Dermis microvascular lymphatic vessel endothelial cell (primary cell): ENCODE measurements at places on chromosomes 1 and 21. TPM values are rescaled to one million over a fixed set of nuclear protein-coding genes. Genes with fewer than 3 reads are reported as not detected.

The OLIG1 gene
- not detected in 2 replicates for total RNA-seq

The SAMSN1 gene
- total RNA-seq = 0.13 and 0.26 TPM in 2 replicates

- no peak for DNase-seq
These were observed 67.7 kb upstream of the RAB4A start for GRCh38 chr1:229203030-229203751.

GRCh38 chr1:211377539-211378450 lies 51.2 kb downstream of the TRAF5 start:
- DNase-seq = no peak

- DNase-seq = no peak
These were observed 89.3 kb upstream of the EDEM3 start for GRCh38 chr1:184843732-184844495.

DNA sequence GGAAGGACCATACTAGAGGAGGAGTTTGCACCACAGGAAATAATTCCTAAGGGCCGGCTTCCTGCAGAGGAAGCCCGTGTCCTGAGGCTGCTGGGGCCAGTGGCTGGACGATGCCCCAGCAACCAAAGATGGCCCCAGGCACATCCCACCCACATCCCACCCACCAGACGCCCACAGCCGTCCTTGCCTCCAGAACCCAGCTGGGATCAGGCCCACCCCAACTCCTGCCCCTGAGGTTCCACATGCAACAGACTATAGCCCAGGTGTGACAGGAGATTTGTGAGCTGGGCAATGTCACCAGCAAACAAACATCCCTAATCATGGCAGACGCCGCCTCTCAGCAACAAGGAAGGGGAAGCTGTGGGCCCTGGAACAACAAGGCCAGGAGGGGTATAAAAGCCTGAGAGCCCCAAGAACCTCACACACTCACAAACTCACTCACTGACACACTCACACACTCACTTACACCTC lies at the start of gene KRTAP10-9:
Gene KRTAP10-9 (plus strand): TSS at position 421 of the 471 bp plus-strand sequence. CDS start 79 bp downstream, outside the sequence.
- DNase-seq = no peak

GRCh38 chr1:191869790-191870312 lies 288.4 kb upstream of the RGS18 start:
- DNase-seq = no peak
